ENCODE measurements at places on chromosomes 3 and 15.

- DNase-seq = no peak
Measured at GRCh38 chr3:187520027-187520945, 149.9 kb downstream of the SST start.

DNA sequence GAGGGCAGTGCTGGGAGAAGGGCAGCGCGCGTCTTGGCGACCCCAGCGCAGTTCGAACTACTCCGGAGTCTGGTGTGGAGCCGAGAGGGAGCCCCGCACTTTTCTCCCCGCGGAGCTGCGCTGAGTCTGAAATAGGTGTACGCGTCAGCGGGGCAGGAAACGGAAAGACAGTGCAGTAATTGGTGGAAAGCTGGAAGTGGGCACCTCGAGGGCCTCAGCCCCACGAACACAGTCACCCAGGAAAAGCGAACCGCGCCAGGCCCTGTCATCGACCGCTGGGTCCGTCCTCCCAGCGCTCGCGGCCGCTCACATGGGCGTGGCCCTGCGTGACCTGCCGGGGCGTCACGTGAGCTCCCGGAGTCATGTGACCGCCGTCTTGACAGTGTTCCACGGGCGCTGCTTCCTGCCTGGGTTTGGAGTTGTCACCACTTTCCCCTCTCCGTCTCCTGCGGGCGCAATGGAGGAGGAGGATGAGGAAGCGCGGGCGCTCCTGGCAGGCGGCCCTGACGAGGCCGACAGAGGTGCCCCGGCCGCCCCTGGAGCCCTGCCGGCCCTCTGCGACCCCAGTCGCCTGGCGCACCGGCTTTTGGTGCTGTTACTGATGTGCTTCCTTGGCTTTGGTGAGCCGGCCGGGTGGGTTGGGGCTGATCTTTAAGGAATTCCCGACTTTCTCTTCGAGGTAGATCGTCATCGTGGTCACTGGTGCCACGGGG lies at the start of gene MFSD1:
Gene MFSD1, plus strand, starts transcription at position 359 of the 713 bp plus-strand sequence. Its CDS starts 99 bp downstream, at position 458.
- DNase-seq = peak; percentile 87

DNA sequence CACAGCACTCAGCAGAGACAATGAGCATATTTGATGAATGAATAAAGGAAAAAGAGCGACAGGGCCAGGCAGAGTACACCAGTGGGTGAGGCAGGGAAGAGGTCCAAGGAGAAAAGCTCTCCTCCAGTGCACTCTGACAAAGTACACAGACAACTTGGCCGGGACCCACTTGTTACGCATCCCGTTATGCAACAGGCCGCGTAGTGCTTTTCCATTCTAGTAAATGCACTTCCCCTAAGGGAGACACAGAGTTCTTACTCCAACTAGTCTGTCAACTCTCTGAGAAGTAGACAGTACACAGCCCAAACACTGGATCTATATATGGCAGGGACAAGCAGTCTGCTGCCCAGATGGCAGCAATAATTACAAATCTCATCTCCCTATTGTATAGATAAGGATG lies 18.5 kb downstream of the LARP6 start:
- no peak for DNase-seq

- DNase-seq = no peak
Measured at GRCh38 chr3:151320131-151320530, 3.5 kb upstream of the GPR87 start.

DNA sequence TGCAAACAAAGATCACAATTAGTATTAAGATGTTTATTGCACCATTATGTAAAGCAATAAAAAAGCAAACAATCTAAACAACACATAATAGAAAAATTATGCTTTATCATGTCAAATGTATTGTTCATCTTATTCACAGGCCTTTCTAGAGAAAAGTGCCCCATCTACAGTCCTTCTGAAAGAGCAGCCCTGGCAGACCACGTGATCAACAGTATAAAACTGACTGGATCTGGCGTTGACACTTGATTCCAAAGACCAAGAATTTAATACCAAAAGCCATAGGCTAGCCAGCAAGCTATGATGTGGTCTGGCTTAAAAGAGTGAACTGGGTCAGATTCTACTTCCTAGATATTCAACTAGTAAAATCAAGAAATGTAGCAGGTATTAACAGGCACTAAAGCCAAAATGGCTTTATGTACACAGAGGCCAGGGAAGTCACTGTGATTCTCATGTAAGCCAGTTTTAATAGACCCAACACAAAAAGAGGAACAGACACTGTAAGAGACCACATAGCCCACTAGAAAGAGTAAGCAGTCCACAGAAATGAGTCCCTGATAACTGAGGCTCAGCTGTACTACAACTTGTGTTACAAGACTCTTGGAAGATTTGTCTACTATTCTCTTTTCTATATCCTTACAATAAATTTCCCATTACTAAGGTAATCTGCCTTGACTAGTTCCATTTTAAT lies 32.5 kb downstream of the DMXL2 start:
- DNase-seq = no peak

DNA sequence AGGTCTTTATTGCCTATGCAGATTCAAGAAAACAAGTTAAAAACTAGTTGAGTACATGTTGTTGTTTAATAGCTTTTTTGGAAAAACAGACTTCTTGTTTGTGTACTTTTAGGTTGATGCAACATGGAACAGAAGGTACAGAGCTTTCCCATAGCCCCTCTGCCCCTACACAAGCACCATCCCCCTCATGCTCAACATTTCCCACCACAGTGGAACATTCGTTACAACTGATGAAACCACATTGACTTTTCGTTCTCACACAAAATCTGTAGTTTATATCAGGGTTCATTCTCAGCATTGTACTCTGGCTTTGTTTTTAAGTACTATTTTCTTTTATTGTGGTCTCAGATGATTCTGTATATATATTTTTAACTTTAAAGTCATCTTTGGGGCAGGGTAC lies 1054.6 kb downstream of the NTRK3 start:
- no peak for DNase-seq

DNA sequence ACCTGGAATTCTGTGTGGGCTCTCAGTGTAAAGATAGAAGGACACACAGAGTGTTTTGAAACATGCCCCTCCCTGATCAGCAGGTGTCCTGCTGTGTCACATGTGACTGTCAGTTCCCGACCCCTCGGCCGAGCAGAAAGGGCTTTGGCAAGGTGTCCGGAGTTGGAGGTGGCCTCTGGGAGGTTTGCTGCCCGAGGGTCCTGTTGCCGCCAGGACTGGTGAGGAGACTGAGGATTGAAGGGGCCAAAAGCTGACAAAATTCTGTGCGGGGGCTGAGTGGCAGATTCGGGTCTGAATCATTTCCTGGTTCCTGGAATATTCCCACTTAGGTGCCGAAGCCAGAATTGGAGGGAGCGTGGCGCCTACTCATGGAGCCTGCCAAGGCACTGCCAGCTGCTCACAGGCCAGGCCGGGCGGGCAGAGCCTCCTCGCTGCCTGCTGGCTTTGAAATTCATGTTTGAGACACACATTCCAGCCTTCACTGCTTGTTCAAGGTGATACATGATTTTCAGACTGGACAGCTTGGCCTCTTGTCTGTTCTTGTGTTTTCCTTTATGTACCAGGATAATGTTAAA lies 83.8 kb downstream of the APBA2 start:
- DNase-seq = no peak

DNA sequence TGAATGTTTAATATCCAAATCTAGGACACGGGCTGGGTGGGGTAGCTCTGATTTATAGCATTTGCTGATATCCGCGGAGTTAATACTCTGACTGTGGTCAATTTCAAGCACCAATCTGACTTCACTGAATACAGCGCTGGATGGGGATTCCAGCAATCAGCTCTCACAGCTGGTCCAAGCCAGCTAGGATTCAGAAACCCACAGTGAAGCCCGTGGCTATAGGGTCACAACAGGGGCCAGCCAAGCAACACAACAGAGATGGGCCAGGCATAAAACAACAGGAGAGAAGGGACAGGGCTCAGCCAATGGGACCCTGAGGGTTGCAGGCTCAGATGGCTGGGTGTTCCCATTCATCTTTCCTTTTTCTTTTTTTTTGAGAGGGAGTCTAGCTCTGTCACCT lies 5.4 kb upstream of the LMAN1L start:
- DNase-seq = no peak

DNA sequence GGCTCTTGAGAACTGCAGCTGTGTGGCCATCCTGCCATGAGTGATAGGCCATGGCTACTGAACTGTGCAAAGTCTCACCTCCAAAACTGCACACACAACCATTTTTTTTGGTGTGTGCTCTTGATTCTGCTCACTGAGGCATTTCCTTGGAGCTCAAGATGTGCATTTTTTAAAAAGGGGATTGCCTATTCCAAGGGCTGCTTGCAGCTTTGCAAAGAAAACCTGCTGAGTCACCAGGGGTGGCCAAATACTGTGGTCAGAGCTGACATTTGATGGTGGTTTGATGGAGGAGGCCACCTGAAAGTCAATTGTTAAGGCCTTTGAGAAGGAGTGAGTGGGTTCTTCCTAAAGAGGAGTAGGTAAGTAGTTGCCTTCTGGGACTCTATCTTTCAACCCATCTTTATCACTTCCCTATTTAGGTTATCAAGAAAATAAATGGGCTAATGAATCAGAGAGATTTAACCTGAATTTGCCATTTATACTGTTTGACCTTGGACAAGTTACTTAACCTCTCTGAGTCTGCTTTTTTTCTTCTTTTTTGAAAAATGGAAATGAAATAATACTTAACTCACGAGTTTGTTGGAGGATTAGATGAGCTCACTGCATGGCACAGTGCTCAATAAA lies 87.9 kb downstream of the CHST2 start:
- DNase-seq = peak; percentile 17

DNA sequence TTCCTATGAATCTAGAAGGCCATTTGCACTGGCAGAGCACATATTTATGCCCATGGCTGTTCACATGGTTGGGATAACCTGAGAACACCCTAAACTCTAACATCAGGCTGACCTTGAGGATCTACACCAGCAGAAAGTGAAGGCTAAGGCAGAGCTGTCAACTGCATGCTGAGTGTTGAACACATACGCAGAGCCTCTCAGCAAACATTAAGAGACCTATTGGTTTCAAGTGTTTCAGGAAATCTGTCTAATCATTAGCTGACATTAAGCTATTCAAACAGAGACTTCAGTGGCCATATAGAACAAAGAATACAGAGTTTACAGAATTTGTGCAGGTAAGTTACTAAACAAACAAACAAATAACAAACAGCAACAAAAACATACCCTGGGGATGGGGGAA lies 16.1 kb upstream of the SEC61A1 start:
- DNase-seq = no peak

GRCh38 chr15:87712211-87712610 lies 544.3 kb downstream of the NTRK3 start:
- DNase-seq = no peak

DNA sequence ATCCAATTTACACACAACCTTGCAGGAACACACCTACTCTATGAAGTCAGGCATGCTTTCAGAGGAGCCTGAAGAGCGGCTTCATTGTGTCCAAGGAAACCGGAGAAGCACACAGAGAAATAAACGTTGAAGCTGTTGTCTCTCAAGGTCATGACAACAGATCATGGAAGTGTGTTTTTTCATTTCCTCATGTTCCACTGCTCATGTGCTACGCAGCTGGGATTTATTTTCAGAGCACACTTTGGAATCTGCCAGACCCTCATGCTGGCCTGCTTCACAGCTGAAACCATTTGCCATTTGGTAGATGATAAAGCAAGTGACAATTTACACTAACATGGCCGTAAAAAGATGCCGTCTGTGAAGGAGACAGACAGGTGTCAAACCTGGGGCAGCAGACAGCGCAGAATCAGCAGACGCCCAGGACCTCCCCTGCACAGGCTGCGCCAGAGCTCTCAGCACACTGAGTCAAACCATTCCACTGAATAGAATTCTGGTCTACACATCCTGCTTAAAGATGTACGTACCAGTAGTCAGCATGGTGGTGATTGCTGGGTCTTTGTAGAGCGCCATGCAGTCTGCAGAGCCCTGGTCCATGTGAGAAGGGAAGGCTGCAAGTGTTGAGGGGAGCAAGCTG lies 99.3 kb downstream of the ARNT2 start:
- no peak for DNase-seq
